ENCODE measurements at places on chromosomes 1 and 21.

GRCh38 chr1:193592317-193592716 is 405.9 kb upstream of the B3GALT2 start:
- DNase-seq, result no peak

DNA sequence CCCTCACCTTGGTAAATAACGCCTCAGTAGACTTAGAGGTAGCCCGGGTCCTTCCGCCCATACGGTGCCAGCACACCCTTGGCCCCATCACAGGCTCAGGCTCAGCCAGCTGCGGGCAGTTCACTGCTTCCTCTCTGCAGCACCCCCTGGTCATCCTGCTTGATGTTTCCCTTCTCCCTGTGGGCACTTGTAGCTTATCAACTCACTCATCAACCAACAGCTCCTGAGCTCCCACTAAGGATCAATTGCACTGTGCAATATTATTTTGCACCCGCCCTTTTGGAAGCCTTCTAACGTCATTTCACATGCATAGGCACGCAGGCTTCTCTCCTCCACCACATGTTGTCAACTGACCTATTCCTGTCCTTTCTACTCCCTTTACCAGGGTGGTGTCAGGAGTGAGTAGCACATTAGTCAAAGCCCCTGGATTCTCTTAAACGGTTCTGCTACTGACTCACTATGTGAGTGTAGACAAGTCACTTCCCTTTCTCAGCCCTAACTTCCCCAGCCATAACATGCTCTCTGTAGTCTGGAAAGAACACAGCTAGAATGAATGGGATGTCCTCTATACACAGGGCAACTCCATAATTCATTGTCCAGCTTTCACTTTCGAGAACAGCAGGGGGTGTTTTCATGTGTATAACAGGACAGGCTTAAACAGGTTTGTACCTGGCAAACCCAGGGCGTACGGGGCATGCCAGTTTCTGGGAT is 47.1 kb upstream of the IRF2BP2 start:
- DNase-seq, result peak; percentile 11

GRCh38 chr1:29260531-29260930 is 24.2 kb downstream of the PTPRU start:
- no peak for DNase-seq

DNA sequence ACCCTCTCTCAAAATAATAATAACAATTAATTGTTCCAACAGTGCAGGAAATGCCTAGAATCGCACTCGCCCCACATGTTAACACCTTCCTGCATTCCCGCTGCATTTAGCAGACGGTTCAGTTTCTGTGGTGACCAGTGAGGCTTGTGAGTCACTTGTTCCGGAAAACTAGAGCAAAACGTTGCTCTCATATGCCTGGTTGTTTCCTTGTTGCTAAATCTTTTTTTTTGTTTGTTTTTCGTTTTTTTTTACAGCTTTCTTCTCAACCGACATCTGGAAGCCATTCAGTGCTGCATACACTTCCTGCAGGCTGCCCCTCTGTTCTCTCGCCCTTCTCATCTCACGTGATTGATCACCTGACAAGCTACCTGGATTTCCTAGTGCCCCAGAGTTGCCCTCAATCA is 56.9 kb upstream of the TMPRSS2 start:
- no peak for DNase-seq

- no peak for DNase-seq
Observed at GRCh38 chr1:22587247-22587646, 24.0 kb downstream of the EPHA8 start.

GRCh38 chr1:22808676-22809483 is 98.2 kb downstream of the EPHB2 start:
- no peak for DNase-seq

DNA sequence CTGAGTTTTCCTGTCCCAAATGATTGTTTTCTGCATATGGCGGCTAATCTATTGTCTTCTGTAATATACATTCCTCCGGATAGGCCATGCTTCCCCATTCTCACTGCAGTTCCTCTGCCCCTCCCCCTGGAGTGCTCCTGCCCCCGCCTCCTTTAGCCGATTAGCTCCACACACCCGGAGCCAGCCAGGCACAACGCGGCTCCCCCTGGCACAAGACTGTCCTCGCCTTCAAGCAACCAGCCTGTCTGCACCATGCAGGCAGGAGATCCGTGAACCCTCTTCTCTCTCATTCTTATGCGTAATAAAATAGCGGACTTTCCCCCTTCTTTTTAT is 18.0 kb downstream of the SERTAD4 start:
- DNase-seq, result peak; percentile 54

GRCh38 chr1:226419284-226420029 is 11.6 kb upstream of the PARP1 start:
- no peak for DNase-seq

DNA sequence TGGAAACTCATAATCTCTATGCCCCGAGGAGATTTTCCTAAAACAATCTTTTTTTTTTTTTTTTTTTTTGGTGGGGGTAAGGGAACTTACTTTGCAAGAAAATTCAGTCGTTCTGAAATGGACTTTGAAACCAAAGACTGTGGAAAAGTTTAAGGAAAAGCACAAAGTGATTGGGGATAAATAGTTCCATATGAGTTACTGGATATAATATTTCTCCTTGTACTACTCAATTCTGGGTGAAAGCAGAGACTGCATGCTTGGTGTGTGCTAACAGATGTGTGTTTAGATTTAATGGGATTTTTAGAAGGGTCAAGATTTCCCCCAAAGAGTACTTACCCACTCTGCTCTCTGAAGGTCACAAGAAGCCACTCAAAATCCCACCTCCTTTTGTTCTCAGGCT is 204.9 kb upstream of the USP24 start:
- DNase-seq, result no peak

DNA sequence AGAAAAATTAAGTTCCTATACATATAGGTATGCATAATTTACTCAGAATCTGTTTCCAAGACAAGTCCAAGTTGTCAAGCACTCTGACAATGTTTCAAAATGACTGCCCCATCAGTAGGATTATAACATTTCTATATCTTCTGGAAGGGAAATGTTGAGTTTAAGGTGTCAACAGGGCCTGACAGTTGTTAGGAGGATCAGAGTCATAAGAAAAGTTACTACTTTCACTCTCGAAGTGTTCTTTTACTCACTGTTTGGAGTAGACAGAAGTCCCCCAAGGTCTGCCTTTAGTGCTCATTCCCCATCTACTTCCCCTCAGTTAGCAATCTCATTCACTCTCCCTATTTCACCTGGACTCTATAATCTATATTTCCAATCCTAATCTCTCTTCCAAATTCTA is 20.6 kb upstream of the MAGI3 start:
- no peak for DNase-seq

DNA sequence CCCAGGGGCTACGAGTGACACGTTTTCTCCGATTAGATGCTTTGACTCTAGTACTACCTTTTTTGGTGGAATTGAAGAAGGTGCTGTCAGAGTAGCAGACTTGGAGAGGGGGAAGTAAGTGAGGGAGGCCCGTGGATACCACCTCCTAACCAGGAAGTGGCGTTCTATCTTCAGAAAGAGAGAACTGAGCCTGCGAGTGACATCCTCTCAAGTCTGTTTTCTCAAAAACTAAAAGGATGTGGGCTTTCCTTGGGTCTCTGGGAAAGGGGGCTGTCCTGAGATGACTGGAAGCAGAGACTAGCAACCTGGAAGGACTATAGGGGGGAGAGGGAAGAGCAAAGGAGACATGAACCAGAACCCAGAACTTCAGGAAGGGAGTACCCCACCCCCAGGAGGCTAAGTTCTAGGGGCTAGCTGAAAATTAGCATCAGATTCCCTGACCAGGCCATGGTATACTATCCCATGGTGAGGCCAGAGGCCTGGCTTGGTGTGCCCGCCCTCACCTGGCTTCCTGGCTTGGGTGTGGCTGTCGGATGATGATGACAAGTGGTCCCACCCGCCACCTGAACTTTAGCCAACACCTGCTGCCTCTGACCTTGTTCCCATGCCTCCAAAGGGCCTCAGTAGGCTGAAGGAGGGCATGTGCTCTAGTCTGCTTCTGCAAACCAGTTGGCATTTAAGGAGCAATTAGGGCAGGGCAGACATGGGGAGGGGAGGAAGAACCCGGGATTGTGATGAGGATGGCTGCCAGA is 49.1 kb downstream of the ATP2B4 start:
- no peak for DNase-seq

DNA sequence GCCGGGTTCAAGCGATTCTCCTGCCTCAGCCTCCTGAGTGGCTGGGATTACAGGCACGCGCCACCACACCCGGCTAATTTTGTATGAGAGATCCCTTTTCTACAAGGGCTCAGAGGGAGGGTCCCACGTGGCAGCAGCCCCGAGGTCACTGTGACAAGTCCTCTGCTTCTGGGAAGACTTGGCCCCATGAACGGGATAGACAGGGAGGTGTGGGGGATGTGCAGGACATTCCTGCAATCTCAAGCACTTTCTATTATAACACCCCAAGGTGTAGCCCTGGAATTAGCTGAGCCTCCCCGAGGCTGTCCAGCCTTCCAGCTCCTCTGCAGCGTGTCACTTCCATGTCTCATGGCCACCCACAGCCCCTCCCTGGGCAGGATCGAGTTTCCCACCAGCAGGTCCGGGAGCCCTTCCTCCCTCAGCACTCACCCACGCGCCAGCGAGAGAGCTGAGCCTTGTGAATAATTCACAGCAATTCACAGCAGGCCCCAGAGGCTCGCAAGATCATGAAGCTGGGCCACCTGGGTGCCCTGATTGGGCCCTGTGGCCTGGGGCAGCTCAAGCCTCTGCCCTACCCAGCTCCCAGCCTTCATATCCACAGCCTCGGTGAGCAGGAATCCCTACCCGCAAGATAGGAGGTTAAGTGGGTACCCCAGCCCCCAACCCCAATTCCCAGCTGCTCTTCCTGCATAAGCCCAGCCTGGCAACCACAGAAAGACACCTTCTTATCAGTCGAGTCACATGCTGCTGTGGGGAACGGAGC is 22.8 kb upstream of the RNU1-4 start:
- DNase-seq, result no peak

GRCh38 chr1:43067977-43068751 is 103.9 kb downstream of the EBNA1BP2 start:
- no peak for DNase-seq

DNA sequence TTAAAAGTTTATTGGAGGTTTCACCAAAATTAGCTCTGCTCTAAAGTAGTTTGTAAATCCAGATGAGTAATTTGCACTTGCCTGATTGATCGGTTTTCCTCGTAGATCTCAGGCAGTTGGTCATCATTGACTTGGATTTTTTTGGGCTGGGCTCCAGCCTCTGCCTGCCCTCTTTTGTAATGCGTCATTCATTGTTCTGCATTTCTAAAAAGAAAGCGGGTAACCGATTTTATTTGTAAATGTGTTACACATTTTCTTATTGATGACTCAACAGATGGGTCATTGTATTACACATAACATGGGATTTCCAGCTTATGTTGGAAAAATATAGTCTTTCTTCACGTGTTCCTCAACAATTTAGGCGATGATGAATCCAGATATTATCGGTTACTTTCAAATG is 5.5 kb downstream of the ETS2 start:
- DNase-seq, result no peak

DNA sequence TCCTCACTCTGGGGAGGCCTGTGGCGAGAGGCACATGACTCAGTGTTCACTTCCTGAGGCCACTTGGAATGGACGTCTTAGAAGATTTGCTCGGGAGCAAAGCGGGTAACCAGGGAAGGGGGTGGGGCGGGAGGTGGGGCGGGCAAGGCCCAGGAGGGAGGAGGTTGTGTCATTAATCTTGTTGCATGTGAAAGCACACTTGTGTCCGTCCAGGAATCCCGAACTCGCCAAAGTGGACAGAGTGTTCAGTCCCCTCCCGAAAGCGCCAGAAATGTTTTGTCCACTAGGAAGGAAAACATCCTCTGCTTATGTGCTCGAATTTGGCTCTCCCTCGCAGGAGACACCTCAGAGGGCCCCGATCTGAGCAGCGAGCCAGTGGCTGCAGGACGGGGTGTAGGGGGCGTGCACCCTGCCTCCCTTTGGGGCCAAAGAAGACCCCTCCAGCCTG is 84.2 kb downstream of the SPSB1 start:
- no peak for DNase-seq

- DNase-seq, result no peak
Observed at GRCh38 chr1:43841321-43842174, 92.1 kb upstream of the ARTN start.

DNA sequence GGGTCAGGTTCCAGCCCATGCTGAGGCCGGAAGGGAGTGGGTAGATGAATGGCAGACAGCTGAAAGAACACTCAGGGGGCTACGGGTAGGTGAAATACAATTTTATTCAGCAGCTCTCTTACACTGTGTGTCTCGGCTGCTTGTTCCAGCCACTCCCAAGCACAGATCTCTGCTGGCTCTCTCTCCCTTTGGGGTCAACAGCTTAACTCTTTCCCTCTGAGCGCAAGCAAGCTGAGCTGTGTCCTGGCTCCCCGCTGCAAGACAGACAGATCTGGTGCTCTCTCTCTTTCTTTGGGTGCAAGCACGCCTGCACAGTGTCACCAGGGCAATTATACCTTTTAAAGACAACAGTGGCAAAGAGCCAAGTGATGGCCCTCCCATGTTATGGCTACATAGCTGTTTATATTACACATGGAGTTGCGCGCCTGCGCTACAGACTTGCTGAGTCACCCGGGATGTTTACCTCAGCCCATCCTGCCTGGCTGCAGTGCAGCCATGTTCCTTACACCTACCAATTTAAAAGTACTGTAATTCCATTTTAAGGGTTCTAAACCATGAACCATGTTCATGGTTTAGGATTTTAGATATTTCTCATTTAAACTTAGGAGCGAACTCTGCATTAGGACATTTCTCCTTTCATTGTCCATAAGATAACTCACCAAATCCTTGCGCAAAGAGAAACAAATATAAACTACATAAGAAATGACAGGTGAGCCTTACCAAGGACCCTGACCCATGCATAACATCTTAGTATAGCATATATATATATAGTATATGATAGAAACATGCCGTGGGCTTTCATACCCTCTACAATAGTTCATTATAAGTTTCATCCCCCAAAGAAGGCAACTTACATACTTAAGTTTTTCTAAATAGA is 396.5 kb downstream of the SMYD3 start:
- DNase-seq, result peak; percentile 93

DNA sequence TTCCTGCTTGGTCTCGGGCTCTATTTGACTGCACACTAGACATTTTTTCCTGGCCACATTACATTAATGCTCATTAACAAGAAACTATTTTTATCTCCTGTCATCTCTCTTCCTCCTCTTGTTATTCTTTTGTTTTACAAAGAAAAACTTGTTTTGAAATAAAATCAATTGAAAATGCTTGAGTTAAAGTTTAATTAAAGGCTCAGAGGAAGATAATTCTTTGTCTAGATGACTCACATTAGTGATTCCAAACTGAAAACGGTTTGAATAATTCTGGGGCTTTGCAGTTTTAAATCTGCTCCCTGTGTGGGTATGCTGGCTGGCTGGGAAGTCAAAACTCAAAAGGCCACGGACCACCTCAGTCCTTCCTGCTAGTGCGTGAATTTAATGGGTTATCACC is 29.6 kb downstream of the RGS5 start:
- DNase-seq, result no peak

- no peak for DNase-seq
Observed at GRCh38 chr1:151065089-151065645, 5.0 kb downstream of the MLLT11 start.

DNA sequence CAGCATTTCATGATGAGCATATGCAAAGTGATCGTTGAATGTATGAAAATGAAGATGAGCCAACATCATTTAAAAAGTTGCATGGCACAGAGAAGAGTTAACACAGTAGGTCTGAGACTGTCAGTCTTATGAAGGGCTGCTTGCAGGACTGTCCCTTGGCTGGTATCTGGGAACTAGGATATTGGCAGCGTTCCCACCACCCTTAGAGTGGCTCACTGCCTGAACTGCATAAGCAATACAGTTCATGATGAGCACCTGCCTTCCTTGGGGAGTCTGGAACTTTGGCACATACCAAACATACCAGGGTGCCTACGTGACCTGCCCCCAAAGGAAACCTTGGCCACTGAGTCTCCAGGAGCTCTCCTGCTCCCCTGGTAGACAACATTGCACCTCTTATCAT is 161.8 kb downstream of the DSCAM start:
- DNase-seq, result no peak

Measured in DMS153 (cell line).